ENCODE measurements at places on chromosomes 3 and 15.

DNA sequence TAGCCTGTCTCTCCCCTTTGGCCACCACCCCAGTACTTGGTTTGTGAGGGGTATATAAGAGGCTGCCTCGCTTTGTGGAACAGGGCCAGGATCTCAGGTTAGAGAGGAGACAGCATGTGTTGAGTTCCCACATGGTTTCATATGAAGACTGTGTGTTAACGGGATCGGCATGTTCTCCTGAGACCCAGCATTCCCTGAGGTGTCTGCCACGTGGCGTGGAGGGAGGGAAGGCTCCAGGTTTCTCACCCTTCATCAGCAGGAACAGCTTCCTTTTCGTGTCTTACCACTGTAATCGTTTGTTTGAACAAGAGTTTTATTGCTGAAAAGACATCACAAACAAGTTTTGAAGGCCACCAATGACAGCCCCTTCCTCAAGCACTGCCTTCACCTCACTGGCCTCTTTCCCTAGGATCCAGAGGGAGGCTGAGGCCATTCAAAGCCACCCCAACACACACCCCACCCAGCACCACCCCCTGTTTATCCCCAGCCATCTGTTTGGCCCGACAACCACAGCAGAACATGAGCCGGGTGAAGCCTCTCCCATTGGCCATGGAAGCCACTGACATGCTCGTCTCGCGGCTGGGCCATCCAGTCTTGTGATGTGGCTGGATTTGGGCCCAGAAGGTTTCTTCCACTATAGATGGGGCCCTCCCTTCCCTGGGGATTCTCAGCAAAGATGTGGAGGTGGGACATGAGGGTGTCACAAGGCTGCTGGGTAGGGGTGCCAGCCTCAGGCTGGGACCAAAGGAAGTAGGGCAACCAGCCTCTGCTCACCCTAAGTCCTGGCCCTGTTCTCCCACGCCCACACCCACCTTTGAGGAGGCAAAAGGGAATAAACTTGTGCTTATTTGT lies 10.0 kb downstream of the BHLHE40 start:
- DNase-seq: no peak

DNA sequence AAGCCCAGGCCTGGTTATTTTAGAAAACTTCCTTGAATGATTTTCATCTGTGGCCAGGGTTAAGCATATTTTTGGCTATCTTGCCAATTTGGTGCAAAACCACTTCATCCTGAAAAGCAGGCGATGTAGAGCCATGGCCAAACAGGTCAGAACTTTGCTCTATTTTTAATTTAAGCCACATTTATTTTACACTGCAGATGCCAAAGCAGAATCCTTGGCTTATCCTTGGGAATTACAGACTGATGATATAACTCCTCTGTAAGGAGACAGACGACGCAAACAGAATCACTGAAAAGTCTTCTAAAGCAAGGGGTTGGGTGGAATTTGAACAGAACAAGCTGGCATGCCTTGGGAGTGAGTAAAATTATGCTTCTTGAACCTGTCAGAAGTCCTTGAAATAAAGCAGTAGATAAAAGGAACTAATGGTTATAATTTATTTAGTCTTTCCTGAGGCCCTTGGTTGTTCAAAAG lies 121.9 kb downstream of the CHST2 start:
- no peak for DNase-seq

DNA sequence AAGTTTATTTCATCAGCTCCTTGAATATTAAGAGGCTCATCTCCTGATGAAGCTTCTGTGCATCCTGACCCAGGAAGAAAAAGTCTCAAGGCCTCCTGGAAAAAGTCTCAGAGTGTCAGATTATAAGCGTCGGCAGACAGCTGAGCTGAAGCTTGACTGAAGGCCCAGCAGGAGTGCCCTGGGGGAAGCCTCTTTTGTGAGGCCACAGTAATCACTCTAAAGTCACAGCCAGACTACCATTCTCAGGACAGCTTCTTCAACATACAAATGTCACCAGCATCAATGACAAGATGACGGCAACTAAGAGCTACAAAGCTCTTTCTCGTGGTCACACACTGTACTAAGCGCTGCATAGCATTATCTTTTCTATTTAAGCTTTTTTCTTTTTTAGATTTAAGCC lies 72.7 kb upstream of the LRRN1 start:
- DNase-seq: no peak

GRCh38 chr15:65421360-65422215 lies 1.2 kb downstream of the IGDCC4 start:
- DNase-seq: no peak

- no peak for DNase-seq
Measured at GRCh38 chr3:156729460-156730179, 55.2 kb downstream of the TIPARP start.

DNA sequence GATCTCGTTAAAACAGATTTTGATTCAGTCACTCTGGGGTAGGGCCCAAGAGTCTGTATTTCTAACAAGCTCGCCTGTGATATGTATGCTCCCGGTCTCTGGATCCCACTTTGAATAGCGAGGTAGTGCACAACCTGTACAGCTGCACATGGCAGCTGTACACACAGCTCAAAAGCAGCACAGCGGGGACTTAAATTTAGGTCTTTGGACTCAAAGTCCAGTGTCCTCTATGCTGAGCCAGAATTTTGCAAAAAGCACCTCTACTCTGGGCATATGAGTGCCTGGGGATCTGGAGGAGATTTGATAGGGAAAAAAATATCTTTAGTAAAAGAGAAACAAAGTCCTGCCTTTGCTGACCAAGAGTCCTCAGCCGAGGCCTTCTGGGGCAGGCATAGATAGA lies 83.1 kb downstream of the HMG20A start:
- no peak for DNase-seq

- no peak for DNase-seq
Measured at GRCh38 chr3:14534516-14535191, 5.5 kb downstream of the GRIP2 start.

DNA sequence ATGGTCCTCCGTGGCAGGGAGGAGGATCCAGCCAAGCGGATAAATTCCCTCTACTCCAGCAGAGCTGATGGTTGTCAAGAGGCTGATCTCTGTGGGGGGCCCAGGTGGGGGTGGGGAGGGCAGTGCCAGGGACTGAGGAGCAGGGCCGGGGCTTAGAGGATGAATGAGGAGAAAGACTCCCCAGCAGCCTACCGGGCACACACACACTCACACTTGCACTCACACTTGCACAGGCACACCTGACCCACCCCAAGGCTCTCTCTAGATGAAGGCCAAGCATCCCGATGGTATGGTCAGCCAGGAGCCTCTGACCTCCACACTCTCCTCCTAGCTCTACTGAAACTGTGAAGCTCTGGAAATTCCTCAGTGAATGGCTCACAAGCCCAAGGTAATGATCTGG lies 131.3 kb upstream of the PRR20G start:
- no peak for DNase-seq

- DNase-seq: no peak
Measured at GRCh38 chr15:49490966-49491365, 67.9 kb downstream of the FGF7 start.

DNA sequence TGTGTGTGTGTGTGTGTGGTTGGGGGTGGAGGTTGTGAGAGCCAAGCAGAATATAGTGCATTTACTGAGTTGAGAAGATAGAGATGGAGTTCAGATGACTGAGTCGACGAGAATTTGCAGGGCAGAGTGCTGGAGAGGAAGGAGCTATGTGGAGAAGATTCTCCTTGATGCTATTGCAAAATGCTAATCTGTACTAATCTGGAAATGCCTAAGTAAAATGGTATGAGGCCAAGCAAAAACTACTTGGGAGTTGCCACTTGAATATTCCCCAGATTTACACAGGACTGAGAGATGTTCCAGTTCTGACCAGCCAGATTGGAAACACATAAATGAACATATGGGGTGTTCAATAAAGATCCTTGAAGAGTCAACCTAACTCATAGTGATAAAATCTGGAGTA lies 316.4 kb downstream of the NSUN3 start:
- no peak for DNase-seq

- DNase-seq: no peak
Measured at GRCh38 chr3:88912294-88912877, 195.0 kb upstream of the EPHA3 start.

DNA sequence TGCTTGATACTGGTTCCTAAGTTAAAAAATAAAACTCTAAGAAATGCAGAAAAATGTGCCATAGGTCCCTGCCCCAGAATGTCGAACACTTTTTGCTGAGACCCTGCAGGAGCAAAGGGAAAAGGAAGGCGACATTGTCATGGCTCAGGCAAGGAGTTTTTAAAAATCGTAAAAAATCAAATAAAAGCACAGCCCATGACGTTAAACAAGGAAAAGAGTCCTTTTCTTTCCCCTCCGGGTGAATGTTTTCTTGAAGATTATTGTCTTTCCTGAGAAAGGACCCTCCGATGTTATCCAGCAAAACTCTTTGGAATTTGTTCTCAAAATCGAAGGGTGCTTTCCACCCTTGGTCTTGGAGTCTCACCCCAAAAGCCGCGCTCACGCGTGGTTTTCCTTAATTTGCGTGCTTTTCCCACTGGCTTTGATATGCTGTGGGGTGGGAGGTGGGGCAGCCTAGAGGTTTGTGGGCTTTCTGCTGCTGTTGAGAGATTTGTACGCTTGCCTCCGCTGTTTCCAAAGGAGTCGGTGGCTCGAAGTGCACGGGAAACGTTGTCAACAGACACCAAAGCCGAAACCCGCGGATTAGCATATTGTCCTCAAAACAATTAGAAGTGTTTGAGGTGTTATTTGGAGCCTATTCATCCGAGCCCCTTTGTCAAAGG lies 2.9 kb downstream of the SOX14 start:
- DNase-seq: no peak

GRCh38 chr3:197701841-197702240 lies 34.9 kb downstream of the RUBCN start:
- no peak for DNase-seq

GRCh38 chr3:29892976-29893554 lies 612.2 kb downstream of the RBMS3 start:
- no peak for DNase-seq

GRCh38 chr3:101992863-101993262 lies 143.5 kb downstream of the NFKBIZ start:
- DNase-seq: no peak

GRCh38 chr15:27082526-27082925 lies 111.5 kb downstream of the GABRG3 start:
- DNase-seq: no peak

- DNase-seq: peak; percentile 13
Measured at GRCh38 chr3:114809668-114810413, 337.2 kb downstream of the ZBTB20 start.

DNA sequence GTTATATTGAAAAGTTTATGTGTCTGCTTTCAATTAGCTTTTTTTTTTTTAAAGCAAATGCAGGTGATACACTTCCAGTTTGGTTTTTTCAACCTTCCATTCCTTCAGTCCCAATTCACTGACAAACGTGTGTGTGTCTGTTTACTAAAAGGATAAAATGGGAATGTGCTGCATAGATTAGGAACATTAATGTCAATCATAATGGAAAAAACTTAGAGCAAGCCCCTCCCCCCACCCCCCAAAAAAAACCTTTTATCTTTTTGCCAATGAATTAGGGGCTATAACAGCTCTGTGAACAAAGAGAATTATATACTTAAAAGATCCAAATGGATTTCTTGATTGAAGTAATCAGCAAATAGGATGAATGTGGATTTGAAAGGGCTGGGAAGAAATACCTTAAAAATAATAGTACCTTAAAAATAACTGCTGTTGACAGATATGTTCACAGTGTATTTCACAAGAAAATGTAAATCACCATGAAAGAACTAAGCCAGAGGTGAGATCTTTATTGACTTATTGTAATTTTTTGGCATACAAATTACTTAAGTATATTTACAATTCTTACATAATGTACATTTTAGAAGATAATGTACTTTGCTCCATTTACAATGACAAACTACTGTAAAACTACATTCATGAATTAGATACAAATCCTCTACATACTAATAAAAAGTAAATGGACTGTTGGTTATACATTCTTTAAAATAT lies 3.5 kb upstream of the XXYLT1 start:
- no peak for DNase-seq

GRCh38 chr3:145134738-145135137 lies 1026.2 kb downstream of the PLOD2 start:
- no peak for DNase-seq

- DNase-seq: no peak
Measured at GRCh38 chr3:195124378-195124992, 146.5 kb downstream of the XXYLT1 start.

DNA sequence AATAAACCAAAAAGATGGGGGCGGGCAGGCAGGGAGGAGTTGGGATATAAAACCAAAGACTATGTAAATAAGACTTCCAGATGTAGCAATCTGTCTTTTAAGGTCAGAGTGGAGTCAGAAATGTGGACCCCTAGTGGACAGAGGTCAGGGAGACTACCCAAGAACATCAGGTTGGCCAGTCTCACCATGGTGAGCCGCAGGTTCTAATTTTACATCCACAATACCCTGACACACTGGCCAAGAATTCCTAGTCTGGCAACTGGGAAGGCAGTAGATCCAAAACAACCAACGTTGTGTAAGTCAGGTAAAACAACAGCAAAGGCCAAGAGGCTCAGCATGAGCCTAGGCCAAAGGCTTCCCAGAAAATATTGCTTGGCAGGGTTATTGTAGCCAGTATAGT lies 203.4 kb downstream of the FOXP1 start:
- DNase-seq: no peak

- DNase-seq: no peak
Measured at GRCh38 chr3:25944329-25944728, 154.4 kb downstream of the OXSM start.

DNA sequence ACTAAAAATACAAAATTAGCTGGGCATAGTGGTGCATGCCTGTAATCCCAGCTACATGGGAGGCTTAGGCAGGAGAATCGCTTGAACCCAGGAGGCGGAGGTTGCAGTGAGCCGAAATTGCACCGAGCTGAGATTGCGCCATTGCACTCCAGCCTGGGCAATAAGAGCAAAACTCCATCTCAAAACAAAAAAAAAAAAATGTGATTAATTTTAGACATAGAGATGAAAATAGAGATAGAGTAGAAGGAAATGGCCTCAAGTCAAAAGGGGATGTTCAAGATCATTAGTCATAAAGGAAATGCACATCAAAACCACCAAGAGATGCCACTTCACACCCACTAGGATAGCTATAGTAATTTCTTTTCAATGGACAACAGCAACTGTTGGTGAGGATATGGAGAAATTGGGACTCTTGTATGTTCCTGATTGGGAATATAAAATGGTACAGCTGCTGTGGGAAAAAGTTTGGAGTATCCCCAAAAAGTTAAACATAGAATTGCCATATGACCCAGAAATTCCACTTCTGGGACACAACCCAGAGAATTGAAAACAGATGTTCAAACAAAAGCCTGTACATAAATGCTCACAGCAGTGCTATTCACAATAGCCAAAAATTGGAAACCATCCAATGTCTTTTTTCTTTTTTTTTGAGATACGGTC lies 55.4 kb downstream of the ABHD2 start:
- no peak for DNase-seq

- DNase-seq: no peak
Measured at GRCh38 chr3:167394003-167394402, 13.9 kb upstream of the ZBBX start.

- no peak for DNase-seq
Measured at GRCh38 chr3:12194209-12194608, 35.5 kb upstream of the TIMP4 start.

GRCh38 chr3:58742239-58742638 lies 75.7 kb upstream of the FAM3D start:
- no peak for DNase-seq

- DNase-seq: no peak
Measured at GRCh38 chr3:25653322-25653721, 11.4 kb downstream of the TOP2B start.

- no peak for DNase-seq
Measured at GRCh38 chr3:100563652-100564211, 45.7 kb upstream of the ADGRG7 start.

All from activated CD8-positive, alpha-beta memory T cell treated with anti-CD3 and anti-CD28 coated beads for 4 hours (primary cell).